RPMI7951 (cell line): ENCODE measurements at places on chromosomes 3 and 15. TPM values are rescaled to one million over a fixed set of nuclear protein-coding genes. Genes with fewer than 3 reads are reported as not detected.

The DPPA2 gene
- not detected in 2 replicates for total RNA-seq

DNA sequence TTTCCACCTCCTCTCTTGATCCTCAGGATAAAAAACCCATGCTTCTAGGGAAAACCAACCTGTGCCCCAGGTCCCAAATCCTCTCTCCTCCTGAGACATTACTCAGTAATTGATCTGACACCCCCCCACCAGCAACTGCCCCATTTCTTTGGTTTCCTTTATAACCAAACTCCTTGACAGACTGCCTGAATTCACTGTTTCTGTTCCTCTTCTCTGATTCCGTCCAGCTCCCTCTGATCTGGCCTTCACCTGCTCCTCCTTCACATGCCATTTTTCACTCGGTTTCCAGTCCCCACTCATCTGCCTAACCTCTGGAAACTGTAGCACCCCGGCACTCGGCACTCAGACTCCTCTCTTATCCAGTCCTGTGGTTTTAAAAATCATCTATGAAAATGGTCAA, 2.1 kb downstream of the CCDC51 start:
- DNase-seq, result no peak

The PTX3 gene
- total RNA-seq, result 12.7 and 13.5 TPM in 2 replicates

The DGKG gene
- total RNA-seq, result 15.3 and 17.3 TPM in 2 replicates

DNA sequence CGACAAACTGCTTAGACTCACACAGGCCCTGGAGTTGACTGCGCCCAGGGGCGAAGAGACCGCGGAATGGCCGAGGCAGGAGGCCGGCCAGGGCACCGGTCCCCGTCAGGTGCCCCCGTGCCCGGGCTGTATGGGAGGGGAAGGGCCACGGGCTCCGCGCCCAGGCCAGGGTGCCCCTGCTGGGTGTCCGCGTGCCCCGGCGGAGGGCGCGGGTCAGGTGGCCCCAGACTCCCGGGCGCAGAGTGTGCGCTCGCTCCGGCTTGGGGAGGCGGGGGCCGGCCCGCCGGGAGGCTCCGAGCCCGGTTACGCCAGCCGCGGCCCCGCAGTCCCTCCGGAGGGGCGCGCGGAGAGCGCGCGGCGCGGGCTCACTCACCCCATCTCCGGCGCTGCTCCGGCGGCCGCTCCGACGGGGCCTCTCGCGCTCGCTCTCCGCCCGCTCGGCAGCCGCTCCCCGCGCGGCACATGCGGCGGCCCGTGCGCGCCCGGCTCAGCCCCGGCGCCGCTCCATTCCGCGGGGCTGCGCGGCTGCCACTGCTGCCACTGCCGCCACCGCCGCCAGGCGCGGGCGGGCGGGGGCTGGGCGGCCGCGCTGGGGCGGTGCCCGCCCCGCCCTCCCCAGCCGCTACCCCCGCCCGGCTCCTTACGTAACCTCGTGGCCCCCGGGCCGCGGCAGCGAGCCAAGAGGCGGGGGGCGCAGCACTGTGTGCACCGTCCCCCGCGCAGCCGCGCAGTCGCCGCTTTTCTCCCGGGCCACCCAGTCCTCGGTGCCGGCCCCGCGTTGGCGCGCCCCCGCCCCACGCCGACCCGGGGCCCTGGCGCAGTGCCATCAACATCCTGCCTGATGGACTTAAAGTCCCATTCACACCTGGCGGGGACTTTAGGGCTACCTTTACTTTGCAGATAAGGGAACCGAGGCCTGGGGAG, at the start of gene HOMER2:
HOMER2 (minus strand) TSS at position 563 of the 924 bp plus-strand sequence; CDS start at position 378, 185 bp downstream.
- peak; percentile 35 for DNase-seq

The ENTPD3 gene
- not detected in 2 replicates for total RNA-seq
